ENCODE measurements at places on chromosomes 7 and 10.
A peak's percentile ranks its signal among the peaks of the same experiment; 100 is the strongest.

DNA sequence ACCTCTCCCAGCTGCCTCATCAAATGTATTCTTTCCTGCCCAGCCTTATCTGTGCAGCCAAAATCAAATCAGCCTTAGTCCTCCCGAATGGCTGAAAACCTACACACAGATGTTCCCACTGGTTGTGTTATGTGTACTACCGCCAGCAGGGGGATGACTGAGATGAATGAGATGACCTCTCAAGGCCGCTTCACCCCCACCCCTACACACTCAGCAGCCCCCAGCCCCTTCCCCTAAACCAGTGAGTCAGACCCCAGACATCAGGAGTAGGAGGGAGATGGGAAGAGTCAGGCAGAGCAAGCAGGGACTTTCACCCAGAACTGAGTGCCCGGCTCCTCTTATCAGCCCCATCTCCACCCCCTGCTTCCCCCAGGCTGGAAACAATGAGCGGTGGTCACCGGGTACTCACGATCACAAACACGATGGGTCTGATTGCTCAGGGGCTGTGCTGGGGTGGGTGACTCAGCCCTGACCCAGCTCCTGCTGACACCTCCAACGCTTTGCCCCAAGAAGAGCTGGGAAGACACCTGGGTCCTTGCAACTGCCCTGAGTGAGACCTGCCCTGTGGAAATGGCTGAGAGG is 6.5 kb upstream of the C10orf105 start:
- peak; percentile 62 for DNase-seq

- DNase-seq = no peak
Measured at GRCh38 chr7:101517304-101517703, 111.8 kb downstream of the MYL10 start.

DNA sequence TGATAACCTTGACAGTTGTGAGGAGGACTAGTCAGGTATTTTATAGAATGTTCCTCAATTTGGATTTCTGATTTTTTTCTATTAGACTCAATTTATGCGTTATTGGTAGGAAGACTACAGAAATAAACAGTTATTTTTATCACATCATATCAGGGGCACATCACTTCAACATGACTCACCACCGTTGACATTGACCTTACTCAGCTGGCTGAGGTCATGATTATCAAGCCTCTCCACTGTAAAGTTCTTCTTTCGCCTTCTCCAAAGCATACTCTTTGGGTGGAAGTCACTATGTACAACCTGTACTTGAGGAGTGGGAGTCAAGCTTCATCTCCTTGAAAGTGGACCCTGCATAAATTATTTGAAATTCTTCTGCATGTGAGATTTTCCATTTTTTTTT is 194.3 kb upstream of the IGFBP3 start:
- no peak for DNase-seq

GRCh38 chr10:71868192-71868697 is 17.2 kb upstream of the PSAP start:
- peak; percentile 19 for DNase-seq

- no peak for DNase-seq
Measured at GRCh38 chr10:70967591-70968587, 79.5 kb upstream of the PCBD1 start.

DNA sequence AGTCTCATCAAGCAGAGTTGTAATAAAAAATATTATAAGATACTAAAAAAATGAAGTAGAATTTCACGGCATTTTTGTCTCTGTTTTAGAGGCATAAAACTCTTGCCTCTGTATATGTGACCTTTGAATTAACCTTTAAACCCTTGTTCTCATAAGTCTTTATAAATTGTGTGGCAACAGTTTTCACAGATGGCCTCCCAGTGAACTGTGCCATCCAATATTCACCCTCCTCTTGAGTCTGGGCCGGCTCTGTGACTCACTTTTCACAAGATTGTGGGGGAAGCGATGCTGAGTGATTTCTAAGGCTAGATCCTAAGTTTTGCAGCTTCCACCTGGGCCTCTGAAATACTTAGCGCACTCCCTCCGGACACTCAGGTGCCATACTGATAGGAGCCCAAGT is 4.6 kb upstream of the USP6NL start:
- DNase-seq = no peak

DNA sequence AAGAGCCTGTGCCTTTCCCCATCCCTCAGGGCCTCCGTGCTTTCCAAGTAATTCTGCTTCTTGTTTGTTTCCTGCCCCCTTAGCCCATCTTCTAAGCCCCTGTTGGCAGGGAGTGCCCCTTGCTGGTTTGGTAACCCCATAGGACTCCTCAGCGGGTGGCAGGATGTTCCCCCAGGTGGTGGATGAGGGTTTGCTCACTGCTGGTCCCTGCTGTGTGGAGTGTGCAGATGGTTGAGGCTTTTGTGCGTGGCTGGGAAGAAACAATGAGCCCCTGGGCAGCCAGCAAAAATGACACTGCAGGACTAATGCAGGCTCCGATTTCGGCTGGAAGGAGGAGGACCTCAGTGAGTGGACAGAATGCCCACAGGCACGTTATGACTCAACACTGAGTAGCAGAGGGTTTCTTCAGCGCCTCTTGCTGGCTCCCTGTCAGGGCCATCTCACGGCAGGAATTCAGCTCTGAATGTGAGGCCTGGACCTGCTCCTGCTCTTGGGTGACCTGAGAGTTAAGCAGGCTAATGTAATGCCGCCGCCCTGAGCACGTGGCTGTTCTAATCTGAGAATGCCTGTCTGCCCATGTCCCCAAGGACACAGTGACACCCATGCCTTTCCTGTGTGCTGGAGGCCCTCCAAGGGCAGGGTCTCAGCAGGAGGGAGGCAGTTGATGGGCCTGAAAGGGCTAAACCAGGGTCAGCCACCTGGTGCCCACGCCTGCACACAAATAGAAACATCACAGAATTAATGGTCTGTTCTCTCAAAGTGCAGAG is 16.6 kb downstream of the BAG3 start:
- no peak for DNase-seq

DNA sequence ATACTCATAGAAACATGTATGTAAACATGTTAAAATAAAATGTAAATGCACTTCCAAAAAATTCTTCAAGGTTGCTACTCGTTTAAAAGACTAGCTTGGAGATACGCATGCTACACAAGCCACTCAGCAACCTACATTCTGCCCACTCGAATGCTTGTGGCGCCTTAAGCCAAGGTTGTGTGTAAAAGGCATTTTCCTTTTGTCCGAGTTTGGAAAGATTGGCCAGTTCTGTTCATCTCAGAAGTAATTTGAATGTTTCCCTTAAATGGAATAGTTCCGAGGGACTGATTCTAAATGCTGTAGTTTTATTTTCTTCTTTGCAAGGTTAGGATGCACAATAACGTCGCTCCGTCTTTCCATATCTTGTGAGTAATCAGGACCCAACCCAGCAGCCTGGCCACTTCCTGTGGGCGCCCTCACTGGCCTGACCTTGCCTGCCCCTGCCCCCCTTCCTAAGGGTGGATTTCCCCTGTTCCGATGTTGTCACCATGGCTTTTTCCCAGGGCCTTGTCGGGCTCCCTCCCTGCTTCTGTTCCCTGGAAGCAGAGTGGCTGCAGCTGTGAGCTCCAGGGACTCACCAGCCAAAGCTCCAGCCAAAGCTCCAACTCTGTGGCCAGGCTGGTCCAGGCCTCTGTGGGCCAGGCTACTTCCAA is 70.6 kb downstream of the PTPRE start:
- no peak for DNase-seq

- DNase-seq = no peak
Measured at GRCh38 chr7:40965016-40965415, 737.9 kb downstream of the INHBA start.

DNA sequence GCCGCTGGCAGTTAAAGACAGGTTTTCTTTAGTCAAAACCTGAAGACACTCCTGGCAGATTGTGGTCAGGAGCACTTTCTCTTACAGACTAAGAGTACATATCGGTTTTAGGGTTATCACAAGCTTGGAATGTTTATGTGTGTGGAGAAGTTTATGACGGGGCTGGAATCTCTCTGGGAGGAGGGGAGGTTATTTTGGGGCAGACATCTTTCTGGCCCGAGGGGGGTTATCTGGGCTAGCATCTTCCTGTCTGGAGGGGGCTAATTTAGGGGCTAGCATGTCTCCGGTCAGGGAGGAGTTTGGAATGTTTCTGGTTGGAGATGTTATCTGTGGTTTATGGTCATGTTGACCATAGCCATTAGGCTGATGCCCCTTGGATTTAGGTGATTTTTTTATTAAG is 141.2 kb upstream of the KIF5B start:
- DNase-seq = no peak

DNA sequence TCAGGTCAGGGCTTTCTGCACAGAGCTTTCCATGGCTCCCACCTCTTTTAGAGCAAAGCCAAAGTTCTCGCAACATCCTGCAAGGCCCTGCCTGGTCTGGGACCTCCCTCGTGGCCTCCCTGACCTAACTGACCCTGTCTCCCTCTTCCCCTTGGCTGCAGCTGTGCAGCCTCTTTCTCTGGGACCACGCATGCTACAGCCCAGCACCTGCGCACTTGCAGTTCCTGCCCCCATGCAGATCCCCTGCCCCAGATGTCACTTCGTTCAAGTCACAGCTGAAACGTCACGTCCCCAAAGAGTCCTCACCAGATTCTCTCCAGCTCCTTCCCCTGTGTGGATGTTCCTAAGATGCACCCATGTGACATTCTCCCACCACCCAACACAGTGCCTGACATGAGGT is 61.2 kb upstream of the ZNF716 start:
- DNase-seq = no peak

GRCh38 chr10:50464004-50464409 is 159.7 kb downstream of the SGMS1 start:
- no peak for DNase-seq

DNA sequence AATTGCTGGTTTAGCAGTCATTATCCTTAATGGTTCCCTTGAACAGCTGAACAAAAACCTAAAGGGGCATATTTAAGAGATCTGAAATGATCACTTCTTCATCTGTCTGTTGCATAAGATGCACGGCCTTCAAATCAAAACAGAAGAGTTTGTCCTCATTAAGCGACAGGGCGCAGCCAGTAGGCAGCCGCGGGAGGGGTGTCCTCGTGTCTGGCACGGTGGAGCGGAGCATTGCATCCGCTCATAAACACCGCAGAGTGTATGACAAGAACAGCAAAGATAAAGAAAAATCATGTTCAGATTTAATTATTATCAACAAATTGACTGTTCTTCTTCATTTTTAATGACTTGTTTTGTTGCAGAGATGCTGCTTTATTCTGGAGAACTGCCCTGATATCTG is 255.6 kb upstream of the ADARB2 start:
- DNase-seq = no peak

- no peak for DNase-seq
Measured at GRCh38 chr10:48330269-48330668, 23.8 kb downstream of the MAPK8 start.

- DNase-seq = no peak
Measured at GRCh38 chr7:96527133-96527827, 182.4 kb downstream of the SEM1 start.

- no peak for DNase-seq
Measured at GRCh38 chr7:7757576-7757975, 39.2 kb upstream of the RPA3 start.

- no peak for DNase-seq
Measured at GRCh38 chr7:66246554-66247171, 41.5 kb downstream of the TPST1 start.

DNA sequence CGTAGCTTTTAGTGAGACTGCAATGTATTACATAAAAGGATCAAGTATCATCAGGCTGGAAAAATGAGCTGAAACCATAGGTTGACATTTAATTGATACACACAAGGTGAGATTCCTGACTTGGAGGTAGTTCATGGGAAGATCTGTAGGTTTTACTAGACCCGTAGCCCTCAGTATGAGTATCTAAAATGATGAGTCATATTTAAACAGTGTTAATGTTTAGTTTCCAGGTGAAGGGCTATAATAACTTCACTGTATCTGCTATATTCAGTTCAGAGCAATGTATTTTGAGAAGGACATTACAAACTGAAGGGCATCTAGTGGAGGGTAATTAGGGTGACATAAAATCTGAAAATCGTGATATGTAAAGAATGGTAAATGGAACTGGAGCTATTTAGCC is 35.0 kb downstream of the ENTPD1 start:
- DNase-seq = no peak

DNA sequence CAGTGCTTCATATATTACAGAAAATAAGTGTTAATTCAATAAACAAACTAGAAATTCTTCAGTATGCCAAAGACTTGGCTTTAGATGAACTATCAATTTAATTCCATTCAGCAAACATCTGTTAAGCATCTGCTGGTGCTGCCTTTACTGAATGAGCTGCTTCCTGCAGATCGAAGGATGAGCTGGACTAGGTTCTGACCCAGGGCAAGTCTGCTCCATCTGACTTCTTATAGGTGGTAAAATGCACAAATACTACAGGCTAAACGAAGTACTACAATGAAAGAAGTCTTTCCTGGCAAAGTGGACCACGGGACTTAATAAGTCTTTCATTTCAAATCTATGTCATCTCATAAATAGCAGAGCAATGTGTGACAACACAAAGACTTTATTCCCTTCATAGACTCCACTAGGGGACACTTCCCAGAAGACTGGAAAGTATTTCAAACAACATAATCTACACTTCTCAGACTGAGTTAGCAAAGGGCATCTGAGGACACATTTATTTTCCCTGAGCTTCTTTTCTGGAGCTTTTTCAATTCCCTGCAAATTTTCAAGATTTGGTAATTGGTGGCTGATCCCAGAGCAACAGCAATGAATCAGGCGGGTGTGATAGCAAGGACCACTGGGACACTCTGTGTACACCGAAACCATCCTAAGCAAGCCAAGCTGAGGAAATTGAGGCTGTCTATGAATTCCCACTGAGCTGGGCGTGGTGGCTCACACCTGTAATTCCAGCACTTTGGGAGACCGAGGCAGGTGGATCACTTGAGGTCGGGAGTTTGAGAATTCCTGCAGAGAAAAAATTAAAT is 108.9 kb upstream of the FRMD4A start:
- no peak for DNase-seq

GRCh38 chr10:46040004-46040403 is 6.1 kb downstream of the MSMB start:
- no peak for DNase-seq

GRCh38 chr7:93165447-93165846 is 17.3 kb upstream of the SAMD9L start:
- peak; percentile 48 for DNase-seq

Measured in CD4-positive, alpha-beta T cell treated with Interleukin-21 for 1 hour (primary cell).